ENCODE measurements at places on chromosomes 11 and 22.
A peak's percentile ranks its signal among the peaks of the same experiment; 100 is the strongest.

DNA sequence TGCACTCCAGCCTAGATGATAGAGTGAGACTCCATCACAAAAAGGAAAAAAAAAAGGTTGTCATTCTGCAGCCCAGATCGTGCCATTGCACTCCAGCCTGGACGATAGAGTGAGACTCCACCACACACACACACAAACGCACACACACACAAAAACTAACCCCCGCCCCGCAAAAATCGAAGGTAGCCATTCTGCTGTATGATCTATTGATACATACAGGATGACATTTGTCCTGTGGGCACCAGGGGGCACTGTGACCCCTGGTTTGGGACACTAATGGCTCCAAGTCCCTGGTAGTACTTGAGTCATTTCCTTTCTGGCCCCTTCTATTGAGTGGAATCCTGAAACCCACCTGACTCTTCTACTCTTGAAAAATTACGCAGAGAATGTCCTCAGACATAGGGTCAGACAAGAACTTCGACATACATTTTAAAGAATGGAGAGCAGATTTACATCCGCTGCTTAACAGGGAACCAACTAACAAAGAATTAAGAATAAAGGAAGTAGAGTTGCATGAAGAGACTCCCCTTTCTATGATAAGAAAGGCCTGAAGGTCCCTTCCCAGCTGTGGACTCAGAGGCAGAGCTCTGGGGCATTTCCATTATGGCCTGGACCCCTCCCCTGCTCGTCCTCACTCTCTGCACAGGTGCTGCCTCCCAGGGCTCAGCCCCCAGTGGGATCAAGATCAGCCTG, 35.0 kb upstream of the PRAME start:
- peak; percentile 55 for DNase-seq

DNA sequence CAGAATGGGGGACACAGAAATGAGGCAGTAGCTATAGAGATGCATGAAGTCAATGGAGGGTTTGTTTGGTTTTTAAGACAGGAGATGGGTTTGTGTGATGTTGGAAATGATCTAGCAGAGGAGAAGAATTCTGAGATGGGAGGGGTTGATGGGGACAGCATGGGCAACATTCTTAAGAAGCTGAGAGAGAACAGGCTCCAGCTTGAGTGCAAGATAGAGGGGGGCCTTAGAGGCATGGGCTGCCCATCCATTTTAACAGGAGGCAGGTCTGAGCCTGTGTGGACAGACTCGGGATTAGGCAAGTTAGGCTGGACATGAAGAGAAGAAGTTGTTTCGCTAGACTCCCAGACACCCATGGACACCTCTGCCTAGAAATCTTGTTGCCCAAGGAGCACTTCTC, 37.9 kb upstream of the NRIP3 start:
- no peak for DNase-seq

DNA sequence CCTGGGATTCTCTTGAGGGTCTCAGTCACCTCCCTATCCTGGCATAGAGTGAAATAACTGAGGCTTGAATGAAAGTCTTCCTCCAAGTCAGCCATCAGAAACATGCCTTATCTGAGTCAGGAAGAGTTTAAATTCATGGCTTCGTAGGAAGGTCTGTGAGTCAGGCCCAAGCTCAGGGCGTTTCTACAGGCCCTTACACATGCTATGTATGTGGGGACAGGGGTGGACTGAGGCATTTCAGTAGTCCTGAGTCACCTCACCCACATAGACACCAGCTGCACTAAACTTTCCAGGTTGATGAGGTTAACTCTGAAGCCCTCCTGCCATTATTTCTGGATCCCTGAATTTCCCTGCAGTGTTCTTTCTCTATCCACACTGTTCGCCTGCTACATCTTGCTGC, 134.6 kb upstream of the RCN1 start:
- no peak for DNase-seq

DNA sequence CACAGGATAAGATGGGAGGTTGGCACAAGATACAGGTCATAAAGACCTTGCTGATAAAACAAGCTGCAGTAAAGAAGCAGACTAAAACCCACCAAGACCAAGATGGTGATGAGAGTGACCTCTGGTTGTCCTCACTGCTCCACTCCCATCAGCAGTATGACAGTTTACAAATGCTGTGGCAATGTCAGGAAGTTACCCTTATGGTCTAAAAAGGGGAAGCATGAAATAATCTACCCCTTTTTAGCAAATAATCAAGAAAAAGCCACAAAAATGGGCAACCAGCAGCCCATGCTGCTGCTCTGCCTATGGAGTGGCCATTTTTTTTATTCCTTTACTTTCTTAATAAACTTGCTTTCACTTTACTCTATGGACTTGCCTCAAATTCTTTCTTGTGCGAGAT, 8.7 kb upstream of the PIWIL4 start:
- DNase-seq: no peak

Data from cerebellum (tissue), 4 donors.